ENCODE measurements at places on chromosomes 6 and 20.

DNA sequence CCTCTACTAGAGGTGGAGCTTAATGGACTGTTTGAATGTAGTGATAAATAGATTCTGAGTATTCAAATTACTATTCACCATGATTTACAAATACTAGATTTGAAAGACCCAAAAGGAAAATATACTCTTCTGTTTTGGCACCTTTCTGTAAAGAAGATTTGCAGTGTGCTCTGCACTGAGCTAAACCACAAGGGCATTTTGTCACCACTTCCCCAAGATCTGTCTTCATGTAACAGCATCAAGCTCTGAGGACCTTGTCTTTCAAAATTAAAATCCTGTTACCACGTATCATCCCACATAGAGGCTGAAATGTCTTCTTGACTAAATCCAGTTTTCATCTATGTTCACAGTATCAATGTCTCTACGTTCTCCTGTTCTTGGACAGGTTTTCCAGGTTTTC, 3.3 kb upstream of the PGK2 start:
- no peak for DNase-seq

- DNase-seq, result no peak
These were observed 88.4 kb downstream of the ID4 start for GRCh38 chr6:19925533-19925932.

- no peak for DNase-seq
These were observed 89.5 kb upstream of the SCP2D1 start for GRCh38 chr20:18724077-18724476.

GRCh38 chr20:49323622-49324238, 45.9 kb upstream of the ZNFX1 start:
- no peak for DNase-seq

GRCh38 chr6:37826188-37826587, 6.7 kb downstream of the ZFAND3 start:
- no peak for DNase-seq

GRCh38 chr6:9702914-9703313, 712.0 kb downstream of the TFAP2A start:
- DNase-seq, result no peak

GRCh38 chr6:2560917-2561698, 189.6 kb downstream of the MYLK4 start:
- DNase-seq, result no peak

GRCh38 chr20:14355791-14356190, 18.4 kb upstream of the FLRT3 start:
- no peak for DNase-seq

- no peak for DNase-seq
These were observed 233.1 kb upstream of the ZNF217 start for GRCh38 chr20:53826597-53827291.

DNA sequence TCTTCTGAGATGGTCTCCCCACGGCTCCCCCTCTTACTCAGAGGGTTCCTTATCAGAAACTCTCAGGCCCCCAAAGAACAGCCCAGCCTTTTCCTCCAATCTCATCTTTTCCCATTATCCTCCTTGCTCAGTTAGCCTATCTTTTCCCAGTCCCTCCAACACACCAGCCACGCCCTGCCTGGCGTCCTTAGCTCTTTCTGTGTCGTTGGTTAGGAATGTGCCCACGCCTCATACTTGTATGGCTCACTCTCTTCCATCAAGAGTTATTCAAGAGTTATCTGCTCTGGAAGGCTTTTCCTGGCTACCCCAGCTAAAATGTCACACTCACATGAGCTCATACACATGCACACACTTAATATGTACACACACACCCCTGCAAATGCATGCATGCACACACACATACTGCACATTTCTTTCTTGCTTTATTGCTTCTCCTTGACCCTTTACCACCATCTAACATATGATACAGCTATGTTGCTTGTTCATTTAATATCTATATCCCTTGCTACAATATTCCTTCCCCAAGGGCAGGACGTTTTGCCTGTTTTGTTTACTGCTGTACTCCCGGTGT, 37.6 kb downstream of the SLC2A10 start:
- no peak for DNase-seq

DNA sequence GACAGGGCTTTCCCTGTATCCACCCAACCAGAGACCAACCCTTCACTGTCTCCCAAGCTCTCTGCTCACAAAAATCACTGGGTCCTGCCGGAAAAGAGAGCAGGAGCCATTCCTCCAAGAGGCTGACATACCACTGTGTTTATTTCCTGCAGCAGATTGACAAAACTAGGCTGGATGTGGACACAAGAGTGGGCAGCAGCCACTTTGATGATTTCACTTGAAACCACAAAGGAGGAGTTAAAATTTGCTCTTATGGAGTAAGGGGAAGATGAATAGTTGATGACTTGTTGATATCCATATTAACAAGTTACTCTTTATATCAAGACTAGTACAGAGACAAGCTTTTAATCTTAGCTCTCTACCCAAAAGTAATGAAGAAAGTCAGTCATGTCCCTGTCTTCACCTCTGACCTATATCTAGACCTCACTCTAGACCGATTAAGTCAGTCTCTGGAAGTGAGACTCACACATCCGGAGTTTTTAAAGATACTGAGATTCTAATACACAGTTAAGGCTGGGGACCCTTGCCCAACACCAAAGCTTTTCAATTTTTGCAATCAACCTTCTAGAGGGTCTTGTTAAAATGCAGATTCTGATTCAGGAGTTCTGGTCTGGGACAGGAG, 73.8 kb downstream of the SCML4 start:
- no peak for DNase-seq

- DNase-seq, result no peak
These were observed 65.7 kb upstream of the DUSP22 start for GRCh38 chr6:226516-227073.

- DNase-seq, result no peak
These were observed 56.0 kb downstream of the CTNNBL1 start for GRCh38 chr20:37749620-37750403.

DNA sequence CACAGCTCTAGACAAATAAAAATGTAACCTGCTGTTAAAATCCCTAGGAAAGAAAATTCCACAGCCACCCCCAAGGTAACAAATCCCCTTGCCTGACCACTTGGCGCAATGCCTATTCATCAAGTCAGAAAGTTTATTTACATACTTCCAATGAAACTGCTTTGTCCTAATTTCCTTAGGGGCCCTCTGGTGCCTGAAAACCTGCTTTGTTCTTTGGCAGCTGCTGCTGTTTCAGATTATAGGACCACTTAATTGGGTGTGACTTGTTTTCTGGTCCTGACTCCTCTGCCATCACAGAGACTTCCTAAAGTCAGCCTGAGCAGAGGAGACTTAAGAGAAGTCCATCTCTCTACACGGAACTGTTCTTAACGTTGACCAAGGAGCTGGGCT, 323.6 kb downstream of the UBE3D start:
- DNase-seq, result no peak

GRCh38 chr6:97026298-97026697, 101.8 kb downstream of the KLHL32 start:
- DNase-seq, result no peak

GRCh38 chr6:137734005-137734874, 132.8 kb upstream of the TNFAIP3 start:
- no peak for DNase-seq

GRCh38 chr20:15642676-15643075, 930.6 kb downstream of the KIF16B start:
- no peak for DNase-seq

DNA sequence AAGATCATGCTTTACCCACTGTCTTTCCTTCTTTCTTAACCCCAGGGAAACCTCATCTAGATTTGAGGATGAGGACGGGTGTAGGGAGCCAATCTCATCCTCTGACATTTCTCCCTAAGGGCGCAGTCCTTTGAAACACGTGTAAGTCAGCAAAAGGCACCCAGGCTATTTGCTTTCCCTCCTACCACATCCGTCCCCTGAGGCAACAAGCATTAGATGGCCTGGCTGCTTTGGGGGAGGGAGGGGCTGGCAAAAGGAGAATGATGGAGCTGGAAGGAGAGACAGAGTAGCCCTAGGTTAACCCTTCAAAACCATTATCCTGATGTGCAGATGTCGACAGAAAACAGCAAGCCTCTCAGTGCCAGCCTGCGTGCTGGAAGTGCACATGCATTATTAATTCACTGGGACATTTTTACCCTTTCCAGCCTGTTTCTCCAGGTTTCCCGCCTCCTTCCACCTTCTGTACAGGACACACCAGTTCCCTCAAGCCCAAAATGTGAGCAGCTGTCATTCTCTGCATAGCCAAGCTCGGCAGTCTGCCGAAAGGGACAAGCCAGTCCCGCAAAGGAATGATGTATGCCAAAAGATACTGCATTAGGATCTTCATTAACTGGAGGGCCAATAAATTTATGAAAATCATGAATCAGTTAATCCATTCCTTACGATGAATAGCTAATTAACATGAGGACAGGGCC, 547.2 kb downstream of the CD83 start:
- no peak for DNase-seq

- DNase-seq, result no peak
These were observed 646 bp downstream of the HEY2 start for GRCh38 chr6:125749865-125750691.

GRCh38 chr6:157527471-157527907, 146.5 kb downstream of the ZDHHC14 start:
- DNase-seq, result no peak

- no peak for DNase-seq
These were observed 120.2 kb upstream of the RAB32 start for GRCh38 chr6:146423452-146423851.

DNA sequence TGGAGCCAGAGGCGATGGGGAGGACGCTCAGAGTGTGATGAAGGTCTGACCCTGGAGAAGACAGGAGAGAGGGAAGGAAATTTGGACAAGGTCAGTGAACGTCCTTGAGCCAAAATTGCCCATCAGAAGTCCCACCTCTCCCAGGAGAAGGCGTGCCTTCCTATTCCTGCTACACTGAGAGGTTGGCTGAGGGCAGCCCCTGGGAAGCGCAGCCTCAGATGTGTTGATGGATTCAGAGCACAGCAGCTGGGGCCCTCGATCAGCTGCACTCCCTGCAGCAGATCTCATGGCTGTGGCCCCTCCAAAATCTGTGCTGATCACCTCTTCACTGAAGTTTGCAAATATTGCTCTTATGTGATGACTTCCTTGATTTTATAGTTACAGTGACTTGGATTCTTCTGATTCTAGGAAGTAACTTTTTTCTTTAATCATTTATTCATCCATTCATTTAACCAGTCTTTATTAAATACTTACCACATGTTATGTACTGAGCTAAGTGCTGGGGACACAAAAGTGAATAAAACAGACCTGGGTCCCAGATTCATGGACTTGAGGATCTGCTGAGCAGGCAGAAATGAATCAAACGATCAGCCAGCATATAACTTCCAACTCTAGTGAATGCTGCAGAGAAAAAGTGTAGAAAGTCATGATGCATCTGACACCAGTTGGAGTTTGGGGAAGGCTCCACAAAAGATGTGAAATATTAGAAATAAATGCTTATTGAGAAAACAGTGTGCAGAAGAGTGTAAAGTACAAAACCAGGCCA, 69.6 kb upstream of the ARMC2 start:
- DNase-seq, result no peak

DNA sequence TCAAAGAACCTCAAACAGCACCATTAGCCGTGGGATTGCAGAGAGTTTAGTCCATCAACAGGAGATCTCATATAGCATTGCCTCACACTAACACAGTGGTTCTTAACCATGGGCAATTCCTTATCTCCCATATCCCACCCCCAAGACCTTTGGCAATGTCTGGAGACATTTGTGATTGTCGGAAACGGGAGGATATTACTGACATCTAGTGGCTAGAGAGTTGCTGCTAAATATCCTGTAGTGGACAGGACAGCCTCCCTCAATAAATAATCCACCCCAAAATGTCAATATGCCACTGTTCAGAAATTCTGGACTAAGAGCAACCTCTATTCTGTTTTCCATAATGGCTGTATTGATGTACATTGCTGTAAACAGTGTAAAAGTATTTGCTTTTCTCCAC, 210.1 kb upstream of the CCN2 start:
- DNase-seq, result no peak

DNA sequence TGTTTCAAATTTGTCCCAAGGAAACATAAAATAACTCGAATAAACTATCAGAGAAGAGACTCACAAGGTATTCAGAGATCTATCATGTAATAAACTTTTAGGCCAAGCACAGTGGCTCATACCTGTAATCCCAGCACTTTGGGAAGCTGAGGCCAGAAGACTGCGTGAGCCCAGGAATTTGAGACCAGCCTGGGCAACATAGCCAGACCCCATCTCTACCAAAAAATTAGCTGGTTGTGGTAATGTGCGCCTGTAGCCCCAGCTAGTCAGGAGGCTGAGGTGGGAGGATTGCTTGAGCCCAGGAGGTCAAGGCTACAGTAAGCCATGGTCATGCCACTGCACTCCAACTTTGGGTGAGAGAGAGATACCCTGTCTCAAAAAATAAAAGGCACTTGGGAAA, 79.2 kb upstream of the GCM1 start:
- DNase-seq, result no peak

GRCh38 chr6:24583463-24584381, 62.3 kb downstream of the KIAA0319 start:
- peak; percentile 46 for DNase-seq

- peak; percentile 51 for DNase-seq
These were observed 18.7 kb downstream of the UQCC2 start for GRCh38 chr6:33692760-33693158.

GRCh38 chr6:56528412-56528841, 114.3 kb downstream of the DST start:
- DNase-seq, result no peak

GRCh38 chr6:15284743-15285142, 38.9 kb downstream of the JARID2 start:
- no peak for DNase-seq

GRCh38 chr6:100229512-100229911, 235.2 kb downstream of the SIM1 start:
- no peak for DNase-seq

GRCh38 chr20:3313683-3314065, 74.7 kb upstream of the SLC4A11 start:
- DNase-seq, result no peak

- no peak for DNase-seq
These were observed 57.0 kb upstream of the AIG1 start for GRCh38 chr6:143003676-143004075.

DNA sequence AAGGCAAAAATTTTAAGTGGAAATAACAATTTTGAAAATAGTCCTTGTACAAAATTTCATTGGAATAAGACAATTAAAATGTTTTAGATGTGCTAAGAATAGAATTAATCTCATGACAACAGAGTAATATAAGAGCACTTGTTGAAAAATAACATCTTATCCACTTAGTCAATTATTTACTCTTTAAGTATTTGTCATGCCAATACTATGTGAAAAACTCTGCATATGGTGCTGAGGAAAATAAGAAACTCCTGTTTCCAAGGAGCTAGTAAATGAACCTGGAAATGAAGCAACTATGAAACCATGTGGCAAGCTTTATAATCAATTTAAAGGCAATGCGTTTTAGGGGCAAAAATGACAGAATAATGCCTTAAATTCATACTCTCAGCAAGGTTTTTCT, 42.7 kb upstream of the HCRTR2 start:
- no peak for DNase-seq

GRCh38 chr6:48713612-48714011, 602.6 kb upstream of the PTCHD4 start:
- DNase-seq, result no peak

DNA sequence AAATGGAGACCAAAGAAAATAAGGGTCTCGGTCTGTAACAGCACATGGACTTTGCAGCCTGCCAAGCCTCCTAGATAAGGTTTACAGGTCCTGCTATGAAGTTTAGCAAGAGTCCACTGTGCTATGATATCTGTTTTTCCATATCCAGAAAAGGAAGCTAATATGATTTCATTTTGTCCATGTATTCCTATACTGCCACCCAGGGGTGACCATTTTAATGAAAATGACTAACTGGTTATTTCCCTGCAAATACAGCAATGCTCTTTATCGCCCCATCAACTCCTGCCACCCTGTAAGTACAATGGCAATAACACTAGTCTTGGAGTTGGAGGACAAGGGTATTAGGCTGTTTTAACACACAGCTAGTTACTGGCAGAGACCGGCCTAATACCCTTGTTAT, 115.2 kb upstream of the GLP1R start:
- no peak for DNase-seq
